Midbrain (tissue), 1 donor: ENCODE measurements at places on chromosomes 7 and 10.

DNA sequence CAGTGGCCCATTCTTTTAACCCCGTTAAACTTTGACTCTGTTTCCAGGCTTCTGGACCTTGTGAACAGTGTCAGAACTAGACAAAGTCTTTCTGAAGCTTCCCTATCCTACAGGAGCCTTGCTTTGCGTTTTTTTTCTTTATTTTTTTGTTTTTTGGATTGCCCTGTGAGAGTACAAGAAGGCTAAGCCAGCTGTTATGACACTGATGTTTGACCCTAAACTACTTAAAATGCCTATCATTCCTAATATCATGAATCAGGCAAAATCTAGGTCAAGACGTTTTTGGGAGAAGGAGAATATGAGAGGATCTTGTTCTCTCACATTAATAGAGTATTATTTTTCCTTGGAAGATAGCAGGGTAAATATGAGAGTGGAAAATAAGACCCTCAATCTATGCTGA is 79.8 kb downstream of the EPDR1 start:
- no peak for DNase-seq

DNA sequence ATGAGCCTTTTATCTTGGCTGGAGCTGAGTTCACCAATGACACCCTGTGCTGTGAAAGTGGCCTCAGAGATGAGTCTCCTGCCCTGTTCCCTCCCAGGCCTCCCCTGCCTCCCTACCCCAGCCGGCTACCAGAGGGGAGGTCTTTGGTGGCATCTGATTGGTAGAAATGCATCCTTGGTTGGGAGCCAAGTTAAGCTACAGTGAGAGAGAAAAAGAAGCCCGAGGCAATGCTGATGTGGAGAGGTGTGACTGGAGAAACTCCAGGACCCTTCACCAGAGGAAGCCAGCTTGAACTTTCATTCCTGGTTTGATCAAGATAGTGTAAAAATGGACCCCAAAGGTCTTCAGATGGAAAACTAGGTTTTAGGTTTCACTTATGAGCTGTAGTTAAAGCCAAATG is 191.1 kb upstream of the TCF7L2 start:
- DNase-seq, result no peak

DNA sequence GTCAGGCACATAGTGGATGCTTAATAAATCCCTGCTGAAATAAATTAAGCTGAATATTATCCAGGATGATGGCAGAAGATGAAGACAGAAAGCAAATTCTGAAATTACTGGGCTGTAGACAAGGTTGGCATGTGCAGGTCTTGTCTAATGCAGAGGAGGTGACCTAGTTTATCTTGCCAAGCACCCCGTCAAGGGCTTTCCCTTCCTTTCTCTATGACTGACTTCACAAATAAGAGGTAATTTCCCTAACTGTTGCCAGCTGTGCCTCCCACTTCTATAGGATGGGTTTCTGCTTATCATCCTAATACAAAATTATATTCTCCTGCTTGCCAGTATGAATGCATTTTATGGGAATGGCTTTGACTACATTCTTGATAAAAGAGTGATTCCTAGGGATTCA is 38.0 kb downstream of the LHFPL3 start:
- DNase-seq, result no peak

- DNase-seq, result no peak
These were observed 27.5 kb downstream of the AP3M1 start for GRCh38 chr10:74123081-74123480.

DNA sequence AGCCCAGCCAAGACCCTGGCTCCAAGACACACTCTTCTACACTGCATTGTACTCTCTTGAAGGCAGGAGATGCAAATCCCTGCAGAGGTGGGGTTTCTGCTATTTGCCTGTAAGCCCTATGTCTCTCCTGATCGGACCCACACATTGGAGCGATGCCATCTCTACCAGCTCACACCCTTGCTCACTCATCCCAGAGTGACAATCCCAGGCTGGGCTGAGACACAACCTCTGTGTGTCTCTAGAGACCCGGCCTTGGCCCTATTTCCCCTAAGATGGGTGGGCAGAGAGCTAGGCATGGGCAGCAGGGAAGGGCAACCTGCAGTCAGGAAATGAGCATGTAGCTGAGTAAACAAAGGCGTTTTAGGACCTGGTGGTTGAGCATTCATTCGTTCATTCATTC is 25.6 kb downstream of the CCDC3 start:
- DNase-seq, result no peak

GRCh38 chr10:35608328-35608672 is 3.2 kb downstream of the GJD4 start:
- DNase-seq, result no peak

GRCh38 chr7:108525327-108525984 is 479 bp downstream of the PNPLA8 start:
- DNase-seq, result no peak

- DNase-seq, result peak; percentile 31
These were observed 1.6 kb downstream of the FAM171A1 start for GRCh38 chr10:15369256-15370211.

GRCh38 chr7:18975689-18976280 is 141.7 kb downstream of the TWIST1 start:
- DNase-seq, result no peak

- no peak for DNase-seq
These were observed 27.6 kb downstream of the VCL start for GRCh38 chr10:74025380-74025978.

GRCh38 chr10:100750291-100751210 is 5.2 kb downstream of the PAX2 start:
- DNase-seq, result no peak
